Thyroid gland (tissue), 4 donors: ENCODE measurements at places on chromosomes 2 and 18.

DNA sequence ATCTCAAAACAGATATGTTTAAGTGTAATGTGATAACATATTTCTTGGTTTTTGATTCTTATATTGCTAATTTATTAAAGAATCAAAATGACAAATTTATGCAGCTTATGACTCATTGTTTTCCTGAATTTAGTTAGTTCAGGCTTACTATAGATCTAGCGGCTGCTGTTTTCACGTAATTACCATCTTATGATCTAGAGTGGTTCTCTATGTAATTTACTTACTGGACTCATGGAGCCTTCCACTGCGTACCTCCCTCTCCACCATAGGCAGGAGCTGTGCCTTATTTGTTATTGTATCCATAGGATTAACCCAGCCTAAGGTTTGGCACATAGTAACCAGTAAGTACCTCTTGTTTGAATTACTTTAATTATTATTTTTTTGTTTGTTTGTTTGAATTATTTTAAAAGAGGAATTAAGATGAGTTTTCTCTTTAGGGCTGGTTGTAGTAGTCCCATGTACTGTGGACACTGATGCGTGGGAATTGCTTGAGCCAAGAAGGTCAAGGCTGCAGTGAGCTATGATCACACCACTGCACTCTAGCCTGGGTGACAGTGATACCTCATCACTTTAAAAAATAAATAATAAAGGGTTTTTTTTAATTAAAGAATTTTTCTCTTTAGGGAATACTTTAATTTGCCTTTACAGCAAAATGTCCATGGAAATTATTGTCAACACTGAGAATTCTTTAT, 165.5 kb downstream of the PHLPP1 start:
- no peak for DNase-seq

DNA sequence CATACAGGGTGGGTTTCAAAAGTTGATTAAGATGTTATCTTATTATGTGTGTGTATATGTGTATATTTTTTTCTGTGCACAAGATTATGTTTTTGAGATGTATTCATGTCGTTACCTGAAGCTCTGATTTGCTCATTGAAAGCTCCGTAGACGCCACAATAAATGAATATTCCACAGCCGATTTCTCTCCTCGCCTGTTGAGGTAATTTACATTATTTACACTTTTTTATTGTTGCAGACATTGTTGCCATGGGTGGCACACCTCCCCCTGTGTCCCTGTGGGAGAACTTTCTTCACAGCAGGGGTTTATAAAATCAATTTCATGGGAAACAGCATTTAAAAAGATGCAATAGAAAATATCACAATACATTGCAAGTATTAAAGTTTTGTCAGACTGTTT, 100.6 kb downstream of the GLI2 start:
- no peak for DNase-seq

- peak; percentile 20 for DNase-seq
These were observed 784 bp downstream of the CRACDL start for GRCh38 chr2:98935111-98935770.

DNA sequence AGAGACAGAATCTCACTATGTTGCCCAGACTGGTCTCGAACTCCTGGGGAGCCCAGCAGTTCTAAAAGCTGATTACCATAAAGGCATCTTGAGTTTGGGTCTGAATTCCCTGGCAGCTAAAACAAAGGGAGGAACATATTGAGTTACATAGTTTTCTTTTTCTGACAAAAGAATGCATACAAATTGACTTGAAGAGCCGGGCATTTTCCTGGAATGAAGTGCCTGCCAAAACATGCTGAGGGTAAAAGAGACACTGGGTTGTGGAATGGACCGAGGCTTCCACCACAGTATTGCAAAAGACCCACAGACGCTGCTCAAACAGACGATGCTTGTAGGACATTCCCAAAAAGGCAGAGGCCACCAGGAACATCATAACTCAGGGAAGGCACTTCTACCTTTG, 35.1 kb upstream of the ROCK2 start:
- no peak for DNase-seq

DNA sequence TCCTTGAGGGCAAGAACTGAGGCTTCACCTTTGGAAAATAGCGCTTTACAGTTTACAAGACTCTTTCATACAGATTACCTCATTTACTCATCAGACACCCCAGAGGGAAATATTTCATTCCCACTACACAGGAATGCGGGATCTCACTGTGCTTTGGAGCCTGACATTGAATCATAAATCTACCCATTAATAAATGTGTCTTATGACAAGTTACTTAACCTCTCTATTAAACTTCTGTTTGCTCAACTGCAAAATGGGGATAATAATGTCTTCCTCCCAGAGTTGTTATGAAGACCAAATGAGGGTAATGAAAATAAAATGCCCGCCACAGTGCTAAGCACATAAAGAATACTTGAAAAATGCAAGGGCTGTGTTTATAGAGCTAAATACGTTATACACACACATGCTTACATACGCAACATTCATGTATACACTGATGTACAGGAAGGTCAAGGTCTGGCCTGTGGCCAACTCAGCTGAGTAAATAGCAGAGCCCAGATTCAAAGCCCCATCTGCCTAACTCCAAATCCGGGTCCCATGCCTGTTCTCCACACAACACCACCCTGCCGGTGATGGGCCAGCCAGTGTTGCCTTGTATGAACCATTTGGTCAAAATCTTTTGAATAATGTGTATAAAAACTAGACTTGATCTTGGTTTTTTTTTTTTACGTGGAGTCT, 77.8 kb upstream of the STPG4 start:
- DNase-seq = no peak

- peak; percentile 76 for DNase-seq
These were observed 24.5 kb downstream of the SLC66A2 start for GRCh38 chr18:79926715-79927606.

GRCh38 chr2:142306131-142306530, 175.3 kb upstream of the LRP1B start:
- no peak for DNase-seq

DNA sequence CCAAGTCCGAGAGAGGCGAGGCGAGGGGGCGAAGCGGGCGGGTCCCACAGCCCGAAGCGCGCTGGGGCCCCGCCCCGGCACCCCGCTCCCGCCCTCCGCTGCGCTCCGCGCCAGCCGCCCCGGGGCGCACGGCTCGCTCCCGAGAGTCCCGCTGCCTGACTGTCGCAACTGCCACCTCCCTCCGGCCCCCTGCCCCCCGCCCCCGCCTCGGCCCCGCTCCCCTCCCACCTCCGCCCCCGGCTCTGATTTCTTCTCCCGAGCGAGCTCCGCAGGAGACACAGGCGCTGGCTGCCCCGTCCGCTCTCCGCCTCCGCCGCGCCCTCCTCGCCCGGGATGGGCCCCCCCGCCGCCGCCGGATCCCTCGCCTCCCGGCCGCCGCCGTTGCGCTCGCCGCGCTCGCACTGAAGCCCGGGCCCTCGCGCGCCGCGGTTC, at the start of gene WNT6:
WNT6 (plus strand) TSS at position 250 of the 432 bp plus-strand sequence. CDS start 233 bp downstream, outside the sequence.
- DNase-seq = no peak

- no peak for DNase-seq
These were observed 88.1 kb upstream of the SLC8A1 start for GRCh38 chr2:40540026-40540425.

DNA sequence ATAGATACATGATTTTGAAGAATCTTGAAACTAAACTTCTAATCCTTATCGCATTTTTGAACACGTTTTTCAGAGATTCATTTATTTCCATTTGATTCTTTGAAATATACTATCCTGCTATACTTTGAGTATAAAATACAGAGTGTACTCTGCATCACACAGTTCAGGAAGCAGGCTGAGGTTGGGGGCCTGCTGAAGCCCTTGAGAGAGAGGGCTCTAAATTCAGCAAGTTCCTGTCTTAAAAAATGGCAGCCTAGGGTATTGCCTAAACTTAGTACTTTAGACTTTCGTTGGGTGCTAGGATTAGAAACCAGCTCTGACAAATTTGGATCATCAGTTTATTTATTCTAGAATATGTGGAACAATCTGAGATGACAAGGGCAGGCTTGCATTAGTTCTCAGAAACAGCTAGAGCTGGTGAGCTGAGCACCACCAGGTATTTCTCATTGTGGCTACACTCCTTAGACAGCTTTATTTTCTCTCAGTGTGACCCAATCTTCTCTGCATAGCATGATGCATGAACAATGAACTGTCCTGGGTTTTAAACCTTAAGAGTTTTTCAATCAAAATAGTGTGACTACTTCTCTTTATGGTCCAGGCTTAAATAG, 49.1 kb downstream of the TFPI start:
- DNase-seq = no peak

GRCh38 chr2:50438259-50438658, 593.7 kb downstream of the NRXN1 start:
- DNase-seq = no peak

GRCh38 chr2:100630473-100630977, 67.7 kb downstream of the PDCL3 start:
- no peak for DNase-seq

- DNase-seq = no peak
These were observed 499.3 kb downstream of the IRS1 start for GRCh38 chr2:226300196-226300886.

DNA sequence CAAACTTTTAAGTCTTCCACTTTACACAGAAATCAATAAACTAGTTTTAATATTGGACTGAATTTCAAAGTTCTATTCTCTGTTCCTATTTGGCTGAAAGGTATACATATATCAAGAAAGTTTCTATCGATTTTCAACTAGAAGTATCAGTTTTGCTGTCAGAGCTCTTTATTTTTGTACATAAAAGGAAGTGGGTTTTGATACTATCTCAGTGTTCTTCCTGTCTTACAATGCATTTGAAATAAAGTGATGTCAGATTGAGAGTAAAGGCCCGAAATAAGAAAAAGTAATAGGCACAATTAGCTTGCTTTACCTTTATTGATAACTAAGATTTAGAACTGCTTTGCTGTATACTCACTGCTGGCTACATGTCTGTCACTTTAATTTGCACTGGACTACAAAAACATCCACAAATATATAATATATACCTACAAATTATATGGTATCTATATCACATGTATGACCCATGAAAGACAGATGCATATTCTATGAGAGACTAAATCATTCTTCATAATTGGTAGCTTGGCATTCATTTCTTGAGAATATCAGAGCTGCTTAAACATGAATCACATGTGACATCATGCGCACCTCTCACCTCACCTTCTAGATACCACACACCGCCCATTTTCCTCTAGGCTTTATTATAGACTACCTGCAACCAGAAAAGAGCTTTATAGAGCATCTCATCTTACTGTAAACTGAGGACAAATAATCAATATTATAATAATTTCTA, 83.6 kb downstream of the ASXL2 start:
- DNase-seq = no peak

- DNase-seq = no peak
These were observed 96.8 kb upstream of the CDC42EP3 start for GRCh38 chr2:37767959-37768925.

DNA sequence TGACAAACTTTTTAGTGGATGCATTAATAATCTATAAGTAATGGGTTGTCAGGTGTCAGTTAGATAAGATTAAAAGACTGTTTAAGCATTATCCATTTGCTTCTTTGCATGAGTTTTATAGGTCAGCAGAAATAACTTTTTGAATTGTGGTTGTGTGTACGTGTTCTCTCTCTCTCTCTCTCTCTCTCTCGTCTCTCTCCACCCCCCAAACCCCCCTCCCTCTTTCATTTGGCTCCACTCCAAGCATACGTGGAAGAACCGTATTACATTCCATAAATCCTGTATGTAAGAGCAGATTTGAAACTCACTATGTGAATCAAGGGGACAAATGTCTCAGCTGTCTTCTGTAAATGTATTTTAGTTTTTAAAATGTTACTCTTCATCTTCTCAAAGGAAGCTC, 120.2 kb downstream of the MEIS1 start:
- DNase-seq = no peak

GRCh38 chr2:239697399-239698164, 296.8 kb upstream of the HDAC4 start:
- no peak for DNase-seq
